ENCODE measurements at places on chromosomes 11 and 22.

DNA sequence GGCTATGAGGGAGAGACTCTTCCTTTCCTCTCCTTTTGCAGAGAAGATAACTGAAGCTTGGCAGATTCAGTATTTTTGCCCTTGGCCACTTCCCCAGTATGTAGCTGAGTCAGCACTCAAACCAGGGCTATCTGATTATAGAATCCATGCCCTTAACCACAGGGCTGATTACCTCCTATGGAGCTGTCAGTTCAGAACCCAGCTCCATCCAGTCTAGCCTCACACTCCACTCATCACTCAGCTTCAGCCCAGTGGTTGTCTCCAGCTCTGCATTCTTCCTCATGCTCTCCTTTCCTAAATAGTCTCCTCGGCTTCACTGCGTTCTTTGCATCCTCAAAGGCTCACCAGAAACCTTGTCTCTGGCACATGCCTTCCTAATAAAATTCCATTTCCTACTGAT is 151.6 kb upstream of the BLID start:
- no peak for DNase-seq

DNA sequence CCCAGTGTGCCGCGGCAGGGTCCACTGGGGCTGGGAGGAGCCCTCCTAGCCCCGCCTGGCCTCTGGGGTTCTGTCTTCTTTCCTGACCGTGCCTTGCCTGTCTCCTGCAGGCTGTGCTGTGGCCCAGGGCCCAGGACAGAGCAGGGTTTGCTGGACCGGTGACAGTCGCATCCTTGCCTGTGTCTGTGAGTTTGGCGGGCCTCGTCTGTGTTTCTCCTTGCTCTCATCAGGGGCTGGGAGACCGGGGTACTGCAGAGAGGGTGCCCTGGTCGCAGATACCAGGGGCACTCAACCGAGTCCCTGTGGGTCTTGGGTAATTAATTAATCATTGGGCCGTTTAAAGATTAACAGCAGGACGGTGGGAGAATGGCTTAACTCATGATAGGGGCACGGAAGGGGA is 29.9 kb downstream of the RPL3 start:
- DNase-seq, result no peak

- peak; percentile 11 for DNase-seq
Observed at GRCh38 chr11:124917115-124917637, 1.9 kb upstream of the HEPN1 start.

DNA sequence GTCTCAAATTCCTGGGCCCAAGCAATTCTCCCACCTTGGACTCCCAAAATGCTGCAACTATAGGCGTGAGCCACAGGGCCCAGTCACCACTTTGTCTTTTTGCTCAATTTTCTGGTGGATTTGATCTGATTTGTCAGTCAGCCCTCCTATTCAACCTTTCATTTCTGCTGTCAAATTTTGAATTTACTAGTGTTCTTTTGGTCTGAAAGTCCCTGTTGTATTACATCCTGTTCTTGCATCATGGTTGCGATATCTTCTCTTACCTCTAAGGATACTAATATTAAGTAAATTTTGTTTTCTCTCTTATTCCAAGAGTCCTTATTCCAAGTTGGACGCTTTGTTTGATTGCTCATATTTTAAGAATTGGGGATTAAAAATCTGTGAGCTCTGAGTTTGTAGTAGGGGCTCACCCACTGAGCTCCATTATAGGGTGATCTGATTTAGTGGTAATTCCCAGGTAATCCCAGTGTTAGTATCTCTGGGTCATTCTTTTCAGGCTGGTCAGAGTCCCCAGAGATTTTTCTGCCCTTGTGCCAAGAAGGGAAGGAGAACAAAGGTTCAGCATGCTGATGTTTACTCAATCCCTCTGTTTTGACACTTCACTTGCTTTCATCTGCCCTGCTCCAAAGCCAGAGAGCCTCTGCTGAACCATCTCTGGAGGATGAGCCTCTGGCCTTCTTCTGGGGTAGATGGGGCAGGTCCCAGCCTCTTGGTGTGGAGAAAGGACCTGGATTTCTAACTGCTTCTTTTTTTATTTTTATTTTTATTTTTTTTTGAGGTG is 10.0 kb downstream of the UPB1 start:
- peak; percentile 18 for DNase-seq

GRCh38 chr11:8006349-8006977 is 19.3 kb downstream of the EIF3F start:
- peak; percentile 53 for DNase-seq

GRCh38 chr11:110613197-110613918 is 98.9 kb downstream of the ARHGAP20 start:
- DNase-seq, result no peak

- peak; percentile 70 for DNase-seq
Observed at GRCh38 chr11:11798586-11799438, 43.0 kb upstream of the USP47 start.

GRCh38 chr22:24587251-24587650 is 5.6 kb downstream of the LRRC75B start:
- no peak for DNase-seq

GRCh38 chr22:19201869-19202798 is 23.6 kb upstream of the SLC25A1 start:
- DNase-seq, result no peak

DNA sequence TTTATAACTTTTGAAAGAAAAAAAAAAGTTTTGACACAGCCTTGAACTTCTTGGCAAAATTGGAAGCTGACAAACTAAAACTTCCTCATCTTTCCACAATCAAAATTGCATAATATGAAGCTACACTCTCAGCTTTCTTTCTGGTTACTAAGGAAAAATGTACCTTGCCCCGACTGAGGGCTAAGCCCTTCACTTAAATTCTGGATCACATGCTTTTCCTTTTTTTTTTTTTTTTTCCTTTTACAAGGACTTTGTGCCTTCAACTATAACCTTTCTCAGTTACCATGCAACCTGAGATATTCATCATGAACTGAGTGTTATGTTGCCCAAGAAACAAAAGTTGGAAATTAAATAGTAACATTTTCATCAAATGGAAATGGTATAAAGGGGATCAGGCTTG is 188.5 kb upstream of the CARD18 start:
- DNase-seq, result peak; percentile 9

- DNase-seq, result no peak
Observed at GRCh38 chr11:68816917-68817419, 24.7 kb downstream of the CPT1A start.

GRCh38 chr11:120522021-120522420 is 10.5 kb downstream of the GRIK4 start:
- no peak for DNase-seq

DNA sequence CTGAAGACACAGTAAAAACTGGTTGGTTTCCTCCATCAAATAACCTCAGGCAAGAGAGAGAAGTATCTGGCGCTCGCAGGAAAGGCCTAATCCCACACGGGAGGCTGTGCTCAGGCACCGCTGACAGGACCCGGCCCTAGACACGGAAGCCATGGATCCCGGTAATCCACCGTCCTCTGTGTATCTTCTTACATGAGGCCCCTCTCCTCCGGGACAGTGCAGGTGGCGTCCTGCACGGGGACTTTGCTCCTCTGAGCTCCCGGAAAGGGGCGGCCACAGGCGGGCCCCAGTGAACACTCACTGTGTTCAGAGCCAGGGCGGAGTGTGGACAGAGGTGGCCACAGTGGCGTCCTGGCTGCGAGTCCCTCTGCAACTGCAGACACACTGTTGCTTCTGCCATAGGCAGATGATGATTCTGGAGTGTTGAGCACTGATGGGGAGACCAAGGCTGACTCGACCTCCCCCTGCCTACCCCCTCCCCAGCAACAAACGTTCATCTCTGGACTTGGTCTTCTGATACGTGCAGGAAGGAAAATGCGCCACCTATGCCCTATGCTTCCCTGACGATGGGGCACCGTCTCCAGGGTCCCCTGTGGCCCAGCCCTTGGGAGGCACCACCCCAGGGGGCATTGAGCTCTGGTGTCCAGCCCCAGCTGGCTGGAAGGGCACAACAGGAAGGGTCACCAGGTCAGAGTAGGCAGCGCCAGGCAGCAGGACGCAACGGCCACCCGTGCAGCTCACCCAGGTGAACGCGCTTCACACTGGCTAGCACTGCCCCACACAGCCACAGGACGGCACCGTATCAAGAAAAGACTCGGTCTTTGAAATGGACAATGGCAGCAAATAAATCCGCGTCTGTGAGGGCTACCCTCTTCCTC is 95.7 kb downstream of the TRMU start:
- no peak for DNase-seq

- DNase-seq, result no peak
Observed at GRCh38 chr11:66123902-66124301, 53.8 kb downstream of the PACS1 start.

Data from inflammatory macrophage (primary cell).